Thoracic aorta (tissue), 2 donors: ENCODE measurements at places on chromosomes 11 and 22.

- DNase-seq = no peak
Measured at GRCh38 chr11:74860743-74861142, 88.1 kb downstream of the XRRA1 start.

DNA sequence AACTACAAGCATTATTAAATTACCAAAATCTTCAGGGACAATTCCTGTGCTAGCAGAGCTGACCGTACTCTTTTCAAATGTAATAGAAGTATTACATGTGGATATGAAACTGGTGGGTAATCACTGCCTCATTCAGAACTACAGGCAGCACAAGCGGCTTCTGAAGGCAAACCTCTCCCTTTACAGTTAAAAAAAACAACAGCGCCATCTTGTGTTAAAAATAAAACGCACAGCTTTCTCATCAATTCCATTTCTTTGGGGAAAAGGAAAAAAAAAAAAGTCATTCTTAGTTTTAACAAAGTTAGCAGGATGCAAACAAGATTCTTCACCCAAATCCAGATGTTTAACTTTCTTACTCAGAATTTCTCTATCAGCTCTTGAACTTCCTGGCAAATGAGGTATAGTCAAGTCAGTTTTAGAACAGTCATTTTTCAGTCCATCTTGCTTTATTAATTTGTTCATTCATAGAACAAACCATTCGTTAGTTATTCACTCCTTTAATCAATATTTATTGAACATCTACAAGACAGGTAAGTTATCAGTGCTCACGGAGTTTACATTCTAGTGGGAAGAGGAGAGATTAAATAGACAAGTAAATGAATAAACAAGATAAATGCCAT, 331.8 kb upstream of the MPPED2 start:
- no peak for DNase-seq

DNA sequence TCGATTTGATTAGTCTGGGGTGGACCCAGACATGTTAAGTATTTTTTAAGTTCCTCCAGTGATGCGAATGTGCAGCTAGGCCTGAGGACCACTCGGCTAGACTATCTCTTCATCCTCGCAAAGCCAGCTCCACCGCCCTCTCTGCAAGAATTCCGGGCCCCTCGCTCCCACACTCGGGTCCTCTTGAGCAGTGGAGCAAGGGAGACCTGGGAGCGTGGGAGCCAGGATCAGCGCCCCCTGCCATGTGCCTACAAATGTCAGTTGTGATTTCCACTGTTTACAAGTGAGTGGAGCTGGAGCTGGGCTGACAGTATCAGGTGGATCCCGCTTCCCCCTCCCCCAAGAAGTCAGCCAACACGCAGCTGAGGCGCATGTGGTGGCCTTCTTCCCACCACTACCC, 6.7 kb downstream of the B3GNT6 start:
- no peak for DNase-seq

- no peak for DNase-seq
Measured at GRCh38 chr11:111347002-111347722, 31.9 kb downstream of the POU2AF1 start.

DNA sequence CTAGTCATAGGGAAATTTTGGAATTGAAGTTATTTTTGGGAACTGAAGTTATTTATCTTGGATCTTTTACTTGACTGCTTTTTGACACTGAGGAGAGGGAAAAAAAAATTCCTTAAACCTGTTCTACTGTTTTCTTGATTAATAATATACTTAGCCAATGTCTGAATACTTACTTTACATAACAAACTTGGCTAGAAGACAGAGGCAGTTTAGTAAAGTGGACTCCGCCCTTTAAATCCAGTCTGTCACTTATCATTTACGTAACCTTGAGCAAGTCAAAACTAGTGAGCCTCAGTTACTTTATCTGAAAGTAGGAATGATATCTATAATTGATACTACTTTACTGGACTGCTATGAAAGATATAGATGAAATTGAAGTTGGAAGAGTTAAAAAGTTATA, 19.5 kb downstream of the CTSC start:
- DNase-seq = no peak

- no peak for DNase-seq
Measured at GRCh38 chr11:72079819-72080325, 470 bp downstream of the NUMA1 start.

DNA sequence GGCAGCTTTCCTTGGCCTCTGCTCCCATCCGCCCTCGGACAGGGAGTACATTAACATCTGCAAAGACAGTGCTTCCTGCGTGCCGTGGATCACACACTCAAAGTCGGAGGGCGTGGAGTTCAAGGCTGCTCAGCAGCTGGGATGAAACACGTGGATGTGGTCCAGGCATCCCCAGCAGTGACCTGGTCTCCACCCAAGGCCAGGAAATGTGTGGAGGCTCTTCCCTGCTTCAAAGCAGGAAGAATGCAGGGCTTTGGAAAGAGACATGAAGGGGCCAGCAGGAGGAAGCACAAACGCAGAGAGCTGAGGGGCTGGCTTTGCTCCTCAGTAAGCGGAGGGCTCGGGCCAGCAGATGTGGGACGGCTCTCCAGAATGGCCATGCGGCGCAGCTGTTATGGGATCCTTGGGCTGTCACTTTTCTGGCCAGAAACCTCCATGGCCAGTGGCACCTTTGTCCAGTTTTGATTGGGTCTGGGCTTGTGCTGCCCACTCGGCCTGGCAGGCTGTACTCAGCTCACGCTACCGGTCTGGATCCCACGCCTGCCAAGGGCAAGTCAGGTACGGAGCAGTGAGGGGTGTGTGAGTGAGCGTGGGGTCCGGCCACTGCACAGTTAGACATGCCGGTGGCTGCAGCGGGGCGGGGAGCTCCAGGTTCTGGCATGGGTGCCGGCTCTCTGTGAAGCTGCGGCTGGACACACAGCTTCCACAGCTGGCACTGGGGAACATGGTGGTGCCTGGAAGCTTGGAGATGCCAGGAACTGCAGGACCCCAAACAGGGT, 438.0 kb downstream of the TBC1D22A start:
- DNase-seq = no peak

- no peak for DNase-seq
Measured at GRCh38 chr11:115674937-115675544, 170.8 kb upstream of the CADM1 start.

- DNase-seq = no peak
Measured at GRCh38 chr22:24429411-24430365, 2.3 kb downstream of the ADORA2A start.

- no peak for DNase-seq
Measured at GRCh38 chr22:28670161-28670560, 9.5 kb downstream of the TTC28 start.

GRCh38 chr11:61281581-61282250, 13.4 kb downstream of the VWCE start:
- no peak for DNase-seq

- DNase-seq = no peak
Measured at GRCh38 chr11:64482588-64482987, 108.4 kb upstream of the SLC22A12 start.

- no peak for DNase-seq
Measured at GRCh38 chr11:119651802-119652584, 77.0 kb downstream of the NECTIN1 start.

GRCh38 chr11:79236541-79236971, 204.3 kb downstream of the TENM4 start:
- no peak for DNase-seq

DNA sequence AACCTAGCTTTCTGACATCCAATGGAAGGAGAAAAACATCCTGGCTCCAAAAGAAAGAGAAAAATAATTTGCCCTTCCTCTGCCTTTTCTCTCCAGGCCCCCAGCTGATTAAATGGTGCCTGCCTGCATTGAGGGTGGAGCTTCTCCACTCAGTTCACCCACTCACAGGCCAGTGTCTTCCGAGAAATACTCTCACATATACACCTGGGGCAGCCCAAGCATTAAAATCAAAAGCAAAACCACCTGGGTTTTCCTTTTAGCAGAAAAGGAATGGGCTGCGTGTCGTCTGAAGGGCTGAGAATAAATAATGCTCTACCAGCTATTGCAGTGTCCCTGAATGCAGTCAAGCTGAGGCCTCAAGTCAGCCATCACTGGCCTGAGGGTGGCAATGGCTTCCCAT, 1143.8 kb upstream of the TENM4 start:
- no peak for DNase-seq

GRCh38 chr22:43821606-43822425, 9.7 kb upstream of the EFCAB6 start:
- DNase-seq = no peak

DNA sequence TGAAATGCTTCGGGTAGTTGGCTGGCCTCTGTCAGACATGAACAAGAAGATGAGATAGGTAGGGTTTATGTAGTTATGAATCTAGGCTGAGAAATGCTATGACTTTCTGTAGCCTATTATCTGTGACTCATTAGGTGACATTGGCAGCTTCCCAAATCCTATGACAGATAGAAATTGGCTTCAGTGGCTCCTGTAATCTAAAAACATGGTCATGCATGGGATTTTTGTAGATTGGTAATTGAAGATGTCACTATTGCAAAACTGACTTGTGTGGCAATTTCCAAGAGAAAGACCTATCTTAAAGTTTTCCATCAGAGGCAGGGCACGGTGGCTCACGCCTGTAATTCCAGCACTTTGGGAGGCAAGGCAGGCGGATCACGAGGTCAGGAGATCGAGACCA, 29.4 kb upstream of the GRIK4 start:
- no peak for DNase-seq

- no peak for DNase-seq
Measured at GRCh38 chr11:71252269-71252769, at the start of gene SHANK2. Gene SHANK2 (minus strand): TSS chr11:71252577. CDS start chr11:71147326, 105,251 bp downstream.

- DNase-seq = no peak
Measured at GRCh38 chr11:109644152-109644551, 222.2 kb downstream of the C11orf87 start.

DNA sequence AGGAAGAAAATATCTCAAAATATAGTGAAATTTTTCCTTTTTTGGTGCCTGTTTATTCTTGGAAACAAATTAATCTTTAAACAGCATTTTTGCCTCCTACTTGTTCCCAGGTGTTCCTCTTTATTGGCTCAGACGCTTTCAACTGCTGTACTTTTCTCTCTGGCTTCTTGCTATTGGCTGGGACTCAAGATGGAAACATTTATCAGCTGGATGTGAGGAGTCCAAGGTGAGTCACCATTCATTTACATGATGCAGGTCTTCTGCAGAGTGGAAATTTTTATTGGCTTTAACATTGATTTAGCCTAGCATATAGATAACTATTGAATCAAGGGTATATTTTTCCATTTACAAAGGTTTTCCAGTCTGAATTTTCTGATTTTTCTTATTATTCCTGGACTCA, 34.4 kb upstream of the DNAJB13 start:
- DNase-seq = no peak

DNA sequence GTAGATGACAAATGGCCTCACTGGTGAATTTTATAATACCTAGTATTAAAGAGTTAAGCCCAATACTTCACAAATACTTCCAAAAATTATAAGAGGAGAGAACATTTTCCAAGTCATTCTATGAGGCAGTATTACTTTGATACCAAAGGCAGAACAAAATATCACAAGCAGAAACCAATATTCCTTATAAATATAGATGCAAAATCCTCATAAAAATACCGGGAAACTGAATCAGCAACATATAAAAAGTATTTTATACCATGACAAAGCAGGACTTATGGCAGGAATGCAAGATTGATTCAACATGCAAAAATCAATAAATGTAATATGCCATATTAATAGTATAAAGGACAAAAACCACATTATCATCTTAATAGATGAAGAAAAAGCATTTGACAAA, 22.1 kb upstream of the AMPD3 start:
- DNase-seq = no peak

DNA sequence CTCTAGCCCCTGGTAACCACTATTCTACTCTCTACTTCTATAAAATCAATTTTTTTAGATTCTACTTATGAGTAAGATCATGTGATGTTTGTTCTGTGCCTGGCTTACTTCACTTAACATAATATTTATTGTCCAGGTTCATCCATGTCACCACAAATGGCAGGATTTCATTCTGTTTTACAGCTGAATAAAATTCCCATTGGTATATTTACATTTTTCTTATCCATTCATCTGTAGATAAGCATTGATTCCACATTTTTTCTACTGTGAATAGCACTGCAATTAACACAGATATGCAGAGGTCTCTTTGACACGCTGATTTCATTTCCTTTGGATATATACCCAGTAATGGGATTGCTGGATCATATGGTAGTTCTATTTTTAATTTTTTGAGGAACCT, 15.8 kb downstream of the SLC25A17 start:
- DNase-seq = no peak

GRCh38 chr22:24576778-24577177, 16.1 kb downstream of the LRRC75B start:
- no peak for DNase-seq

DNA sequence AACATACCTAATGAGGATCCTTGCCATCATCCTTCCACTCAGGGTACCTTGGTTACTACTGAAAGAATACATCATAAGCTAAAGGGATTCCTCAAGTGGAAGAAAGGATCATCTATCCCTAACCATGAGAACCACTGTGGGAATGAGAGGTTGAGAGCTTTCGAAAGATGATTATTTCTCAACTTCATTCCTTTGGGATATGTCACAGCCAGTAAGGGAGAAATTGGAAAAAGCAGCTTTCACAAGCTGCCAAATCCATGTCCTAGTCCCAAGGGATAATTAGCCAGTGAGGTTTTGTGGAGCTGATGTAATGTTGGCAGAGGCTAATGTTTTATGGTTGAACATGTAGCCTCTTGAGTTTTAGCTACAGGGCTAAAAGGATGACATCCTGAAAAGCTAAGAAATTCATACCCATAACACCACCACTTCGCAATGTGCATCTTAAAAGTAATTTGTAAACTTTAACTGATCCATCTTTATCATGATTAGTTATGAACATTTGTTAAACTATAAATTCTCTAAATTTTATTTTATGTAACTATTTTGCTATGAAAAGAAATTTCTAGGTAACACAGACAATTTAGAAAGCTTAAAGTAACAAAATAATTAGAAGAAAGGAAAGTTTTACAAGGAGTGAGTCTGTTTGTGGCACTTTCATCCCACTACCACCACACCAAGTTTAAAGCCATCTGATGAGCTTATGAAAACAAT, 123.9 kb downstream of the MRTFA start:
- DNase-seq = no peak

DNA sequence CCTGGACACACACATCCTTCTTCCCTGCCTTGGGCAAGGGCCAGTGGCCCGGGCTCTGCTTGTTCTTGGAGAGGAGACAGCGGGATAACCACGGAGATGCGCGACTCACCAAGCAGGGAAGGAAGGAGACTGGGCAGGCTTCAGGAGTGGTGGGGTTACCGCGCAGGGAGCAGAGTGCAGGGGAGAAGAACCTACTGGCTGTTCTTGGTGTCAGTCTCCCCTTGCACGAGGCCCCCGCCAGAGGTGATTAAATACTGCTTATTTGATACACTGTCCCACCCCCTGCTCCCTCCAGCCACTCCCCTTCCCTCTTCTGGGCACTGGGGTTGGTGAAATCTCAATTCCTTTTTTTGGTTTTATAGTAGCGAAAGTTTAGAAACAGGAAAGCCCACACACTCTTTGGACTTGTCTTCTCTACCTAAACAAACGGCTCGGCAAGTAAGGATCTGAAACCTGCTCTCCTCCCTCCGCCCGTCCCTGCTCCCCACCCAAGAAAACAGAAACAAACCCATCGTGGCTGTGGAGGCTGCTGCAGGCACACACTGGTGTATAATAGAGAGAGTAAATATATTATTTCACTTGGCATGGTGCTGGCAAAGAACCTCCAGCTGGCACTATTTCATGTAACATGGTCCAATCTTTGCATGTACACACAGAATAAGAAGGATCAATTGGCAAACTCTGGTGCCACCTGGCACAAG, 10.8 kb downstream of the LARGE2 start:
- no peak for DNase-seq
